Amniotic stem cell (primary cell): ENCODE measurements at places on chromosomes 4 and X.

DNA sequence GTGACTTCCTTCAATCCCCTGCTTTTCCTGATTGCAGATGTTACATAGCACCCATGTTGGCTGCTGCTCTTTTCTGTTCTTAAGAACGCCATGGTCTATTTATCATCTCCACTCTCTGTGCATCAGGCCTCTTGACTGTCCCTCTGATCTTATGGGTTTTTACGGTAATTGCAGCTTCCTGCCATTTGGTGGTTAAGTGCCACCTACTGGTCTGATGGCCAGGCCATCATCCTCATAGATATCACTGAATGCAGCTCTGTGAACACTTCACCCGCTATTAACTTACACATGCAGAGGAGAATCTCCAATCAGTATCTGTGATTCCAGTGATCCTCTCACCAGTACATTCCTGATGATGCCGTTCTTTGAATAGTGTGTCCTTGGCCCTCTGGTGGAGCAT is 382.4 kb downstream of the TRAM1L1 start:
- DNase-seq: no peak

DNA sequence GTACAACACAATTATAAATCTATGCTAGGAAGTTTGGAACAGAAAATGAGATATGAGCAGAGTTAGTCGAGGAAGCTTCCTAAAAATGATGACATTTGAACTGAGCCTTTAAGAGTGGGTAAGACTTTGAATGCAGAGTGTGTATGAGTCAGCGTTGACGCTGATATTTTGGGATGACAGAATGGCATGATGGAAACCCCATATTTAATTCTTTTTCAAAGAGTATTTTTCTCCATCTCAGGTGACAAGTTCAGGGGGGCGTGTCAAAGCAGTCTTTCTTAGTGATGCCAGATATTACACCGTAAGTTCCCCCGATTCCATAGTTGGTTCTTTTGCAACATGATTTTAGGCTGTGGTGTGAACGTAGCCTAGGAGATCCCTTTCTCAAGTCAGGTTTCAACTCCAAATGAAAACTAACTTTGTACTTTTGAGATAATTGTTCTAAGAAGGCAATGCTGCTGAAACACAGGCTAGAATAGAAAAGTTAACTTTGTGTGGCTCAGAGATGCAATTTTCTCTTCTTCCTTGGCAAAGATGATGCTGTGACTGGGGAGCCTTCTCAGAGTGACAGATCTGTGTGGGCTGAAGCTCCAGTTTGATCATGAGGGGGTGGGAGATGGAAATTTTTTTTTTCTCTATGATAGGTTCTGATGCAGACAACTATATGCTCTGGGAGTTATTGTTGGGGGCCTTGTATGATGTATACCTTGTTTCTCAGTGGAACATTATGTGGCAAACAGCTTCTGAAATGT is 59.2 kb downstream of the GLUD2 start:
- DNase-seq: no peak

- no peak for DNase-seq
Measured at GRCh38 chr4:112146502-112146813, 1.2 kb downstream of the FAM241A start.

GRCh38 chr4:185805979-185806378 is 6.0 kb downstream of the SORBS2 start:
- DNase-seq: no peak

GRCh38 chr4:31237233-31237632 is 517.1 kb downstream of the PCDH7 start:
- DNase-seq: no peak

- DNase-seq: no peak
Measured at GRCh38 chrX:107504006-107504405, 54.6 kb downstream of the FRMPD3 start.

DNA sequence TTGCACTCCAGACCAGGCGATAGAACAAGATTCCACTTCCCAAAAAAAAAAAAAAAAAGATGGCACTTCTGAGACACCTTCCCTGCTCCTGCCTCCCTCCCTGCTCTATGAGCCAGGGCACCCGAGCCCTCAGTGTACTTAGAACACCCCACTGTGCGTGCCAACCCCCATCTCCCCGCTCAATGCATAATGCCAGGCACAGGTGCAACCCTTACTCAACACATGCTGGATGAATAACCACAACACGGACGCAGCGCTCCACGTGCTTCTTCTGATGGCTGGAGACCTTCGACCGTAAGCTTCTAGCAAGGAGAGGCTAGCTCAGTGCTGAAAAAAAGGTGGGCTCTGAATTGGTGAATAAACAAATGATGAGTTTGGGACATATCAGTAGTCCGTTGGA is 19.9 kb upstream of the IRAK1 start:
- DNase-seq: no peak

GRCh38 chrX:24166078-24166477 is 16.5 kb downstream of the ZFX start:
- no peak for DNase-seq

- DNase-seq: no peak
Measured at GRCh38 chr4:96347582-96347981, 507.7 kb downstream of the PDHA2 start.

DNA sequence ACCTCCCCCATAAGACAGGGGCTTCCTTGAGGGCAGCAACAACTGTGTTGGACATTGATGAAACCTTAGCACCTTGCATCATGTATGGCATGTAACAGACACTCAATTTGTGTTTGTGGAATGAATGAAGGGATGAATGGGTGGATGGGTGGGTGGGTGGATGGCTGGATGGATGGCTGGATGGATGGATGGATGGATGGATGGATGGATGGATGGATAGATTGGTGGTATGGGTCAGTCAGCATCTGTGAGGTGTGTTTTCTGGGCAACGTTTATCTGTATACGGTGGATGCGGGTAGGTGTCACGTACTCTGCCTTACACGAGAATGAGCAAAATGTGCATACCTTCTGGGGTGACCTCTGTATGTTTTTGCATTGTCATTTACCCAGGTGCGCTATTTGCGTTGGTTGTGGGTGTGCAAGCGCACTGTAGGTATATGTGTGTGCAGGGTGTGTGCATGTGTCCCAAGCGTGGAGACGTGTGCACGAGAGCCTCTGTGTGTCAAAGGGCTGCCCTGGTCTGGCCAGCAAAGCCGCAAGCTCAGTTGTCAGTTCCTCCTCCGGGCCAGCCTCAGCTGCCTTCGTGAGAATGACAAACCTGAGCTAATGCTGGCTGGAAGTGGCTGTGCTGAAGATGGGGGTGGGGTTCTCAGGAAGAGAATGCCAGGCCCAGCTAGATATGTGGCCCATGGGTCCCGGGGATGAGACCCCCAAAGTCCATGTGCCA is 26.5 kb downstream of the ELF4 start:
- DNase-seq: no peak

GRCh38 chr4:184064877-184065276 is 152.8 kb downstream of the ENPP6 start:
- DNase-seq: no peak

DNA sequence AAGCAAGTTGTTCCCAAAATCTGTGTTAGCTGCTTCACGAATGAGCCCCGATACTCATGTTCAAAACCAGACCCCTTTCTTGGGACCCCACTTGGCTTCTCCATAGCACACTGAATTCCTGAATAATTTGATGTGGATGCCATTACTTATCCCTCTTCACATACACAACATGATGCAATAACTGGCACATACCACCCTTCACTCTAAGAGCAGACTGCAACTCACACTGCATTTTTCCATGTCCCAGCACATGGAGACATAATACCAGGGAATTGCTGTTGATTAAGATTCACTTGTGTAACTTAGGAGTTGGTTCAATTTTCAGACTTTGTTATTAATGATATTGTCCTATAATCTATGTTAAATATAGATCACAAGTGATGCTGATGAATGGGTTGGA is 213.4 kb downstream of the MAML3 start:
- no peak for DNase-seq

GRCh38 chr4:26279446-26279845 is 41.4 kb upstream of the RBPJ start:
- no peak for DNase-seq

GRCh38 chrX:53481816-53482465 is 47.8 kb upstream of the HSD17B10 start:
- peak; percentile 53 for DNase-seq

GRCh38 chrX:96453139-96453538 is 231.5 kb upstream of the DIAPH2 start:
- DNase-seq: no peak

DNA sequence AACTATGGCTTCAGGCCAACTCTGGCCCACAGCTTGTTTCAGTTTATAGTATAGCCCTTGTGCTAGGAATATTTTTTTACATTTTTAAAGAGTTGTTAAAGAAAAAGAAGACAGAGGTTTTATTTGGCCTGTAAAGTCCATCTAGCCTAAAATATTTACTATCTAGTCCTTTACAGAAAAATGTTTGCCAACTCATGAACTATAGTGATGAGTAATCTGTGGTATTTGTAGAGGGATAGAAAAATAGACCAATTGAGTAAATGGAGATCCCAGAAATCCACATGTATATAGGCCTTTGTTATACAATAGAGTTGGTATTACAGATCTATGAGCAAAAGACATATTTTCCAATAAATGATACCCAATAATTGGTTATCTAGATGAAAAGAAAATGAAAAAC is 288.7 kb downstream of the PRDM5 start:
- DNase-seq: no peak
